B cell (primary cell): ENCODE measurements at places on chromosomes 5 and 9.

DNA sequence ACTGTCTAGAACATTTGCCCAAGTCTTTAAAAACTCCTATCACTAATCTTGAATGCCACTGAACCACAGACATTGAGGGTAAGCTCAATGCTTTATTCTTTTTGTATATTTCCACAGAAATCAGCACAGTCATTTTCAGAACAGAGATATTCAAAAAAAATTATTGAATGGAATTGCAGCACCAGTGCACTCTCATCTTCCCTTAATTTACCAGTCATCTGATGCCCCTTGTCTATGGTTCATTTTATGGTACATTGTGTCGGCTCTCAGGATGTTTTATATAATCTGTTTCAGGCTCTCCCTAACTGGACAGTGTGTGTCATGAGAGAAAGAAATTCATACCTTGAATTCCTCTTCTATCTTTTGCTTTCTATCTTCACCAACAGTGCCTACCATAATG, 158.4 kb upstream of the NR4A3 start:
- DNase-seq = no peak

DNA sequence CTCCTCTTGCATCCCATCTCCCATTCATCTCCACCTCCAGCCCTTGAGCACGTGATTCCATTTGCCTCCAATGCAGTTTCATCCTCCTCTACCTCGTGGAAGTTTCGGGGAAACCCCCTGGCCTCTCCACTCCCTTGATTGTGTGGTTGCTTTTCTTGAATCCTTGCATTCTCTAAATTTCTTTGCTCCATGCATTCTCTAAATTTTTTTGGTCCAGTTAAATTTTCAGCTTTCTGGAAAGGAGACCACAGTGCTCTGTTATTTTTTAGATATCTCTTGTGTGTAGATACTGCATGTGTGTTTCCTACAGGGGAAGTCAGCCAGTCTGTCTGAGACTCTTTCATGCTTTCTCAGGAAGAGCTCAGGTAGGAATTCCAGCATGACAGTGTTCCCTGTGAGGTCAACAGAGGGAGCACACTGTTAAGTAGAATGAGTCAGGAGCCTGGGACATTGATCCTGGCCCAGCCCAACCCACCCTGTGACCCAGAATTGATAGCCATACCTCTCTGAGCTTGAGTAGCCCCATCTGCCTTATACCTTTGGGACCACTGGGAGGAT, 52.8 kb downstream of the AMBP start:
- no peak for DNase-seq

GRCh38 chr9:70873506-70873905, 247.9 kb downstream of the TRPM3 start:
- no peak for DNase-seq

- DNase-seq = peak; percentile 18
Observed at GRCh38 chr5:158234323-158235158, 375.6 kb upstream of the CLINT1 start.

DNA sequence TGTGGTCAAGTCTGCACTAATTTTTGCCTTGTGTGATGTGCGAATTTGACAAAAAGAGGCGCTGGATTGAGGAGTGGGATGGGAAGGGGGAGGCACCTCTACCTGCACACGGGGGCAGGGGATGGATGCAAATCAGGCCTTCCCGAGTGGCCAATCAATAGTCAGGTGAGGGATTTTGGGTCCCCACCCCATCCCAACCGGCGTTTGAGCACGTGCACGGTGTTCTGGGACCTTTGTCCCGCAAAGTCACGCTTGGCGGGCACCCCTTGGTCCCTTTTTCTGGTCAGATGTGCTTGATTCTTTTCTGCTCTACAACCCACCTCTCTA, 685 bp upstream of the ADAMTS19 start:
- no peak for DNase-seq

DNA sequence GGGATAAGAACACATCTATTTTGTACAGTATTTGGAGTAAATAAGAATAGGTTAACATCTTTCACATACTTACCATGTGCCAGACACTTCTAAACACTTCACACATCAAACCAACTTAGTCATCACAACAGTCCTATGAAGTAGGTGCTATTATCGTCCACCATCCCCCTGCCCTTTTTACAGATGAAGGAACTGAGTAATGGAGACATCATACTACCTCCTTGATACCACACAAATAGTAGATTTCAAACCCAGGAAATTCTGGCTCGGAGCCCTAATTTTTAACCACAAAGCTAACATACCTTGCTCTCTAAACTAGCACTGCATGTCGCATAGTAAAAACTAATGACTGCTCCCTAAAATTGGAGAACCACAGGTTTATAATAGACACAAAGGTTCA, 4.2 kb upstream of the ZNF366 start:
- no peak for DNase-seq

DNA sequence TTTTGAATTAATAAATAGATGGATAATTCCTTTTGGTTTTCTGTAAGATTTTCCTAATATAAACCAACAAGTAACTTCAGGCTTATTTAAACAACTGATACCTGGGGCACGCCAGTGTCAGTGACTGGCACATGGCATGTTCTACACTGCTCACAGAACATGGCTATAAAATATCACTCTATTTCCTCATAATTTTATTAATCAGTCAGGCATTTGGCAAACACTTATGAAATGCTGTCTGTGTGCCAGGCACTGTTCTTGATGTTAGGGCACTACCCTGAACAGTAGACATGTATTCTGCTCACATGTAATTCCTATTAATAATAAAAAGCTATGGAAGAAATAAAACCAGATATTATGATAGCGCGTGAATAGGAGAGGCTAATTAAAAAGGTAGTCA, 661.0 kb downstream of the DTWD2 start:
- no peak for DNase-seq

DNA sequence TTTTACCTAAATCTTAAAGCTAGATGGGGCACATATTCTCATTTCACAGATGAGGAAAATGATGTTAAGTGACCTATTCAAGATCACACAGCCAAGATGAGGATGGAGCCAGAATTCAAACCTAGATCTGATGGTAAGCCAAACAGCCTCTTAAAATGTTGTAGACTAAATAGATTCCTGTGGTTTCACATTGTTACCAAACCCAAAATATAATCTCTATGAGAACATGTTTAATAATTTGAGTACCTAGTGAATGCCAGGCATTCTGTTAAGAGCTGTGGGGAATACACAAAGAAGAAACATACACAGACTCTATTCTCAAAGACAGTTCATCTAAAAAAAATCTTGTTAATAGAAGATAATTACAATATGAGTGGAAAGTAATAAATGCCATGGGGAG, 25.2 kb downstream of the HOMER1 start:
- no peak for DNase-seq
